ENCODE measurements at places on chromosomes 2 and 18.

DNA sequence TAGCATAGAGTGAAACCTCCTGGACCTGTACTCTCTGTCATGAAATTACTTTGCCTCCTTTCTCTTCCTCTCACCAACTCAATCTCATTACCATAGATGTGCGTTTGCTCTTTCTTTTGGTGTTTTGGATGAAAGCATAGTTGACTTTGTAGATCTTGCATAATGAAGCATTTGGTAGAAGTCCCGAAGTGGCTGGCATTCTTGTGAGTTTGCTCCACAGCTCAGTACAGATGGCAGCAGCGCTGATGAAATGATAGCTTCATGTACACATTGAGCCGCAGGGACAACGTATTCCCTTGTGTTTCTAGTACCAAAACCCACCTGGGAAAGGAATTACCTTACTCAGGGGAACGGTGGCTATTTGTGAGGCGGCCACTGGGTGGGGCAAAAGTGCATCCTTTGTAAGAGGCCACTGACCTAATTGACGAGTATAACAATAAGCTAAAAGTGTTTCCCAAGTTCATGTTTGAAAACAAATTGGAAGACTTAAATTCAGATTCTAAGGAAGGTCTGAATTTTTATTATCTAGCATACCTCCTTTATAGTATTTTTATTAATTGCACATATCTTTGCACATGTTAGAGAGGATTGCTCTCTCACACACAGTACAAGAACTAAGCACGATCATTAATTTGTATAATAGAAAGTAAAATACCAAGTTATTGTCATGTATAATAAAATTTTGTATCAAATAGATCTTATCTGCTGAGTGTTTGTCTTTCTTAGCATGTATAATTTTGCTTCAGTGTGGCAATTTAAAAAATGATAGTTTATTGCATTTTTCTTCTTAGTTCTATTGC, 25.4 kb upstream of the CDH7 start:
- DNase-seq, result no peak

DNA sequence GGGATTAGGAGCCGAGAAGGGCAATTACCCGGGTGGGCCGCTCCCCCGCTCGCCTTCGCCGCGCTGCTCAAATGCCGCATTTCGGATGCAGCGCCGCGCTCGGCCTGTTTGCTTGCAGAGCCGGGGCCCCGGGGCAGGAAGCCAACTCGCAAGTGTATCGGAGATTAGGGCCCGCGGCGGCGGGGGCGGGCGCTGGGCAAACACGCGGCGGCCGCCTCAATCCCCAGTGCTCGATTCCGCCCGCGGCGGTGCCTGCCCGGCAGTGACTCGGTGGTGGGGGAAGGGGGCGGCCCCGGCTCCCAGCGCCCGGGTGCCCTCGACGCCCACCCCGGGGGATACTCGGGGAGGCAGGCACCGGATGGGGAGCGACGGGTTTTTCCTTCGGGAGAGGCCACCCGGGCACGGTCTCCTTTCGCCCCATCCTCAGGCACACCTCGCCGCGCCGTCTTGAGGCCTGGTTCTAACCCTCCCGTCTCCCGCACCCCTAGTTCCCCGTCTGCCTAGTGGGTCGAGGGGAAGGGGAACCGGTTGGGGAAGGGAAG, 26.6 kb upstream of the NOTO start:
- DNase-seq, result peak; percentile 73

DNA sequence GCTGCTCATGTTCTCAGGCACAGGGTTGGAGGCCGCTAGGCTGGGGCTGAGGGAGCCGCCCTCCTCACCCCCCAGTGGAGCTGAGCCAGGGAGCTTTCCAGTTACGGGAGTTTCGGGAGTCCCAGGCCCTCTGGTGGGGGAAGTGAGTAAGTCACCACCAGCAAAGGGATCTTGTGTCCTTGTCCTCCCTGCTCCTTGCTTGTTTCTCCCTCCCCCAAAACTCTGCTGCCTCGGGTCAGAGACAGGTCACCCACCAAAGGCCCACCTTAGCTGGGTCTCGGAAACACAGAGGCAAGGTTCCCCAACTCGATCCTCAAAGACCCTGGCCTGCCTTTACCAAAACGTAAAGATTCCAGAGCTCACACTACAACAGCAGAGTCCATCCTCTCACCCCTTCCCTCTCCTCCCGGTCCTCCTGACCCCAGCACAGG, 60.5 kb upstream of the POMC start:
- DNase-seq, result peak; percentile 81

DNA sequence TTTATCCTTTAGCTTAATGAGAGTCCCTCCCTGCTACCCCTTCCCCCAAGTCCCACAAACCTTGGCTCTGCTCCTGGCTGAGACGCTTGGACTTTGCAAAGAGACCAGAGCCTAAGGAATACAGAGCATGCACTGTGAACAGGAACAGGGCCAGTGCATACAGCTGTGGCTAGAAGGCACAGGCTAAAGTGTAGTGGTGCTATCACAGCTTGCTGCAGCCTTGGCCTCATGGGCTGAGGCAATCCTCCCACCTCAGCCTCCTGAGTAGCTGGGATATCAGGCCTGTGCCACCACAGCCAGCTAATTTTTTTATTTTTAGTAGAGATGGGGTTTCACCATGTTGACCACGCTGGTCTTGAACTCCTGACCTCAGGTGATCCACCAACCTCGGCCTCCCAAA, 39.5 kb upstream of the ASXL2 start:
- DNase-seq, result no peak

DNA sequence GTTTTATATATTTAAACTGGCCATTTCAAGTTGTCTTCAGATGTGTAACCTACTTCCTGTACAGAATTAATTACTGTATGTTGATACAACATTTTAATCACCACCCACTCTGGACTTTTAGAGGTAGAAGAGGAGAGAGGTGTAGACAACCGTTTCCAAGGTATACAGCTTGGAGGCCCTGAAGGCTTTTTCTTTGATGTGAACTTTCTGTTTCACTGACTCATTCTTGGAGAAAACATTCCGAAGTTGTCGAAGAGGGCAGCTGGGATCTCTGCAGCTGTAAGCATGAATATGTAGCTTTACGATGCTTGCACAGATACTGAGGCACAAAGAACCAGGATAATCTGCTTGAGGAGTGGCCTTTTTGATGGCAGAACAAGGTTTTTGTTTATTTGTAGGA, 137.0 kb downstream of the NCKAP5 start:
- peak; percentile 54 for DNase-seq

DNA sequence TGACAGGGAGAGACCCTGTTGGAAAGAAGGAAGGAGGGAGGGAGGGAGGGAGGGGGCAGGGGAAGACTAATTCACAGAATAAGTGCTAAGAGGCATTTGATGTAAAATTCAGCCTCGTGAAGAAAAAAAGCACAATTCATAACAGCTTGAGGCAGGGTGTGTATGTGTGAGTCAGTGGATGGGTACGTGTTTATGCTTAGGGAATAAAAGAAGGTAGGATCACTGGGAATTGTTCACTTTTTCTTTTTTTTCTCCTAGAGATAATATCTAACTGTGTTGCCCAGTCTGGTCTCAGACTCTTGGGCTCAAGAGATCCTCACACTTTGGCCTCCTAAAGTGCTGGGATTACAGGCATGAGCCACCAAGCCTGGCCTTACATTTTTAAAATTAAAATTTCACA, 39.2 kb downstream of the WDR33 start:
- peak; percentile 77 for DNase-seq

DNA sequence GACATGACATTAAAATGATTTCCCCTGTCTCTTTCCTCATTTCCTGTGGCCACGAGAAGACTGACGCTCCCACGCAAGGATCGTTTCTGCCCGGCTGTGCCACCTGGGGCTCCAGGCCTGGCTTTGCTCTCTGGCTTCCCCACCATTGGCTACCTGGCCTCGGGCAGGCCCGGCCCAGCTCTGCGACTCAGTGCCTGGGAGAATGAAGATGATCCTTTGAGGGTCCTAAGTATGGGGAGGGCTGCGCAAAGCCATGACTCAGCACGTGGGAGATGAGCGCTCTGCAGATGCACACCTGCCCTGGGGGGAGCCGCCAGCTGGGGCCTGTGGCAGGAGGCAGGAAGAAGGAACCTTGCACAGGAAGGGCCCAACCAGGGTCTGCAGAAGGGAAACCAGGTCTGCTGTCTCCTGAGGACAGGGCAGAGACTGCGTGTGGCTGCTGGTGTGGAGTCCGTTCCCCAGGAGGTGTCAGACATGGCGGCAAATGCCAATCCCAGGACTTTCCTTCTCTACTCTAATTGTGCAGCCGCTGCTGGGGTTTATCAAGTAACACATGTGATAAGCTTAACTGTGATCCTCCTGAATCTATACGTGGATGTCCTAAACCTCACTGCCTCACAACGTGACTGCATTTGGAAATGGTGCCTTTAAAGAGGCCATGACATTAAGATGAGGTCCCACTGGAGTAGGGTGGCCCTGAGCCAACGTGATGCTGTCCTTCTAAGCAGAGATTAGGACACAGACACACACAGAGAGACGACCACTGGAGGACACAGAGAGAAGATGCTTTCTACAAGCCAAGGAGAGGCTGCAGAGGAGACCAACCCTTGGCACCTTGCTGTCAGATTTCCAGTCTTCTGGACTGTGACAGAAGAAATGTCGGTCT, 32.9 kb downstream of the MBP start:
- DNase-seq, result no peak

GRCh38 chr2:66069937-66070720, 364.8 kb upstream of the MEIS1 start:
- no peak for DNase-seq

DNA sequence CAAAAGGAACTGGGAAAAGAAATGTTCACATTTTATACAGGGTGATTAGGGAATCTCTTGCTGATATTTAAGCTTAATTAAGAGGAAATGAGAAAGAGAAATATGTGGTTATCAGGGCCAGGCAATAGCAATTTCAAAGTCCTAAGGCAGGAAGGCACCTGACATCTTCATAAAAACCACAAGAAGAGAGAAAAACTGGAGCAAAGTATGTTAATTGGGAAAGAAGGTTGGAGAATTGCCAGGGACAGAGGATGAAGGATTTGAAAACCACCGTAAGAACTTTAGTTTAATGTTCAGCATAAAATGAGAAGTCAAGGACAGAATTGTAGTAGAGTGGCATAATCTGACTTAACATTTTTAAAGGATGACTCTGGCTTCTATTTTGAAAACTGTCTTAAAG, 691.8 kb upstream of the NRXN1 start:
- DNase-seq, result no peak

DNA sequence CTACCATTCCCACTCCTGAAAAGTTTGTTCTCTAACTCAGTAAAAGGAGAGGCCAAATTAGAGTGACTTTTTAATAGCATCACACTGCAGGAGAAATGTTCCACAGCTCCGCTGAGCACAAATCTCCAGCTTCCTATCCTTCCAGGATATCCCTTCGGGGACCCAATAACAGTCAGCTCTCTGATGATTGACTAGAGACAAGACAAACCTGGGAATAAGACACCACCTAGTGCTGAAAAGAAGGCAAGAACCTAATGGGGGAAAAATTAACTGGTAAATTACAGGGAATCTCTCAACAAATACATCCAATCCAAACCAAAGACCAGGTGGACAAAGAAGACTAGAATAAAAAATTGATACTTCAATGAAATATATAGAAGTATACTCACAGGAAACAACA, 977.1 kb upstream of the SOX11 start:
- no peak for DNase-seq

DNA sequence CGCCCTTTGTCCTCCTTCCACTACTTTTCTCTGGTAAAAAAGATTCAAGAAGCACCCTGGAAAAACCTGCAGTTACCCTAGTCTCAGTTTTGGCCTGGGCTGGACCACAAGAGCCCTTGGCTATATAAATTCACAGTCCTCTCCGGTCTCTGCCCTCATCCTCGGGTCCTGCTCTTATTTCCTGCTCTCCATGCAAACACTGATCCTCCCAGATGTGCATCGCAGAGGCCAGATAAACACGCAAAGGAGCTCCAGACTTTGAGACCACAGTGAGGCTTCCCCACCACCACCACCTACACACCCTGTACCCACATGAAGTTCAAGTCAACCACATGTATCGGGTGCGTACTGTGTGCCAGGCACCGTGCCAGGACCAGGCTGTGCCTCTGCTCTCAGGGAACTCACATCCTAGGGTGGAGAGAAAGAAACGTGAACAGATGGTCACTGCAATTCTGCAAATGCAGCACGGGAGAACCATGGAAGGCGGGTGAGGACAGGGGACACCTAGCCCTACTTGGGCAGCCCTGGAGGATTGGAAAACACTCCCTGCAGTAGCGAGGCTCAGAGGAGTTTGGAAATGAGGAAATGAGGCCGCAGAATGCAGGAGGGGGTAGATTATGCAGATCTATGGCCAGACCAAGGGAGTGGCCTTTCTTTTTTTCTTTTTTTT, 7.4 kb downstream of the CTDSP1 start:
- peak; percentile 62 for DNase-seq
